Naive thymus-derived CD4-positive, alpha-beta T cell (primary cell): ENCODE measurements at places on chromosomes 16 and 17. TPM values are rescaled to one million over a fixed set of nuclear protein-coding genes. Genes with fewer than 3 reads are reported as not detected.

Gene ALOX15B
- not detected for total RNA-seq

Gene IL21R
- total RNA-seq = 40.9 TPM

Gene USP31
- total RNA-seq = 3.6 TPM

Gene DHRS7B
- total RNA-seq = 7.5 TPM

Gene PABPN1L
- not detected for total RNA-seq

Gene C17orf100
- 1.9 TPM for total RNA-seq

Gene KRTAP9-2
- not detected in 2 replicates for total RNA-seq

Gene CIBAR2
- not detected for total RNA-seq

Gene CMTM2
- 0.81 TPM for total RNA-seq

Gene MMP2
- total RNA-seq = not detected

Gene CRYM
- total RNA-seq = not detected

Gene KCTD11
- 2.7 TPM for total RNA-seq

Gene SLC12A3
- not detected in 2 replicates for total RNA-seq

Gene ZNF18
- 12.0 TPM for total RNA-seq

Gene TM4SF5
- not detected for total RNA-seq

Gene WFDC1
- not detected for total RNA-seq

Gene PDE6G
- 1.0 TPM for total RNA-seq

Gene PITPNM3
- 0.46 TPM for total RNA-seq

Gene TGFB1I1
- total RNA-seq = 0.62 TPM

Gene FXR2
- 24.6 TPM for total RNA-seq

Gene GLP2R
- not detected for total RNA-seq

Gene ADPRM
- total RNA-seq = 32.1 TPM

Gene EXOC3L1
- total RNA-seq = 0.73 TPM

Gene PHB1
- 54.4 TPM for total RNA-seq

Gene CDH13
- not detected in 2 replicates for total RNA-seq

Gene PSMB10
- 101 TPM for total RNA-seq

Gene SMIM5
- total RNA-seq = 2.0 TPM

Gene TEKT5
- total RNA-seq = not detected

Gene CDC27
- 98.3 and 103 TPM in 2 replicates for total RNA-seq

Gene KCNG4
- total RNA-seq = not detected

Gene SKA2
- total RNA-seq = 58.1 and 69.2 TPM in 2 replicates

Gene ADAM11
- 0.70 TPM for total RNA-seq

Gene KSR1
- 78.3 TPM for total RNA-seq

Gene DHX8
- total RNA-seq = 69.1 TPM

Gene KIF18B
- total RNA-seq = 0.17 TPM

Gene NPIPB6
- 1.7 and 2.5 TPM in 2 replicates for total RNA-seq

Gene CHAD
- not detected for total RNA-seq

Gene CLDN7
- 0.81 TPM for total RNA-seq

Gene SRP68
- total RNA-seq = 91.9 TPM

Gene PPL
- not detected for total RNA-seq

Gene KRT17
- not detected for total RNA-seq

Gene NOL11
- 72.9 TPM for total RNA-seq

Gene TBC1D3C
- not detected for total RNA-seq

Gene SGCA
- total RNA-seq = 0.69 TPM

Gene TMEM204
- 26.3 TPM for total RNA-seq

Gene TERB1
- 0.83 TPM for total RNA-seq

Gene DGKE
- total RNA-seq = 24.0 TPM

Gene TMEM98
- total RNA-seq = 0.73 TPM

Gene CKLF
- total RNA-seq = 24.1 TPM

Gene ASPA
- total RNA-seq = not detected

Gene CES4A
- total RNA-seq = 20.5 TPM

Gene AOC3
- total RNA-seq = 1.1 TPM
